Naive thymus-derived CD4-positive, alpha-beta T cell (primary cell): ENCODE measurements at places on chromosomes 3 and 15. TPM values are rescaled to one million over a fixed set of nuclear protein-coding genes. Genes with fewer than 3 reads are reported as not detected.

Gene VGLL3
- not detected for polyA plus RNA-seq

Gene SEMA5B
- not detected for polyA plus RNA-seq

Gene ST8SIA2
- not detected for polyA plus RNA-seq

Gene TUSC7
- not detected for polyA plus RNA-seq

DNA sequence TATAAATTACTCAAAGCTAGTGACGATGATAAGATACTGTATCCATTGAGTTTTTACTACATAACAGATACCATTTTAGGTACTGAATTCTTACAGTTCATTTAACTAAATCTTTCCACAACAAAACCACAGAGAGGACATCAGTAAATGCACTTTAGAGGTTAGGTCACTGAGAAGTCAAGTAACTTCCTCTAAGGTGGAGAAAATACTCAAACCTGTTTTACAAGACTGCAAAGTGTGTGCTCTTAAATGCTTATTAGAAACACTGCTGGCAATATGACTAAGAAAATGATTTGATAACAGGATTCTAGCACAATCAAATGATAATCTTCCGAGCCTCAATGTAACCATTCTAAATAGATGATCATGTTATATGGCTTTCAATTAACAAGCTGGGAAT, 99.4 kb downstream of the UBE3A start:
- no peak for DNase-seq

DNA sequence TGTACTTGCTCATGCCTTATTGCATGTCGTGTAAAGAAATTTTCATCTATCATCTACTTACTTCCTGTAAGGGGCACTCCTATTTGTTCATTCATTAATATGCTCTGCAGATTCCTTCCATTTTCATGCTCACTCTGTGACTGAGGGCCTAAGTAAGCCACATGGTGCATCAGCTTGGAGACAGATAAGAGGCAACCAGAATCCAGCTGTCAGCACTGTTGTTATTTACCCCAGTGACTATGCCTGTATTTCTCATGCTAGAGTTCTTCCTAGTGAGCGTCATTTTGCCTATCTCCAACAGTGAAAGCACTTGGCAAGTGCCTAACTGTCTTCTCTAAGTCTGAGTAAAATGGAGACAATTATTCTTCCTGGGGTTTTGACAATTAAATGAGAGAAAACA, 124.8 kb upstream of the ABI3BP start:
- DNase-seq: no peak

DNA sequence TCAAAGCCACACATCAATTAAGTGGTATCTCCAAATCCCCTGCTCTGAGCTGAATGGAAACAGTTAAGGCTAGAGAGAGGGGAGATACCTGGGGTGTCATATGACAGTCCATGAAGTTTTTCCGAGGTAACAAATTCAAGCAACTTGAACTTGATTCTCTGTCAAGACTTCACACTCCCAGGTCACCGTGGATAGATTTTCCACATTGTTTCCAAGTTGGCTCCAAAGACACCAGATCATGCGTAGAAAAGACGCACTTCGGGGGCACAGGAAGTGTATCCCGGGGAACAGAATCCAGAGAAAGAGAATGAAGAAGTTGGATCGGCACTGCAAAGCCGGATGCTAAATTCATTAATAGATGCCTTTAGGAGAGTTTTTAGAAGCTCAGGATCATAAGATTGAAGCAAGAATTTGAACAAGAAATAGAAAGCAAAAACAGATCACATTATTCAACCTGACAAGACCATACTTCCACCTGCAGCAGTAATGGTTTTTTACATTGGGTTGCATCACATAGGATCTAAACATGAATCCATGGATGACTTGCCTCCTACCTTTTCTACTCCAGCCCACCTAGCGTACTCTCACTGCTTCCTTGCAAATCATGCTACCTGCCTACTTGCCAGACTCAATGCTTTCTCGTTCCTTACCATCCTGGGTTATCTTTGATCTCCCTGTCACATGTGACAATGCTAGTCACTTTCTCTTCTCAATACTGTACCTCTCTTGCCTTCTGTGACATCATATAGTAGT, 253.0 kb upstream of the ADAMTS9 start:
- DNase-seq: no peak

GRCh38 chr3:145013931-145014330, 1042.3 kb downstream of the DIPK2A start:
- DNase-seq: no peak

DNA sequence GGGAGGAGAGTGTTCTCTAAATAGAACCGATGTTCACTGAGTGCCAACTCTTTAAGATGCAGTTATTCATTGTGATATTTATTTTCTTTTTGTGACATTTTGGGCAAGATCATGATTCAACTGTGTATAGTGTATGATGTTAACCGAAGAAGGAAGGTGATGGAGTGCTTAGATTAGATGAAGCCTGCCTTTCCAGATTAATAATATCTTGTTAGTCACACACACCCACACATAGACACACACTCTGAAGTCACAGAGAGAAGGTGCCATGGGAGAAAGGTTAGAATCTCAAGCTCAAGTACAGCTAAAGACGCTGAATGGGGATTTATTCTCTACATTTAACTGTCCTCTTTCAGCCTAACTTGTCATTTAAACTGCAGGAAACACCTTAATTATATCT, 77.0 kb downstream of the SLC9A9 start:
- no peak for DNase-seq

DNA sequence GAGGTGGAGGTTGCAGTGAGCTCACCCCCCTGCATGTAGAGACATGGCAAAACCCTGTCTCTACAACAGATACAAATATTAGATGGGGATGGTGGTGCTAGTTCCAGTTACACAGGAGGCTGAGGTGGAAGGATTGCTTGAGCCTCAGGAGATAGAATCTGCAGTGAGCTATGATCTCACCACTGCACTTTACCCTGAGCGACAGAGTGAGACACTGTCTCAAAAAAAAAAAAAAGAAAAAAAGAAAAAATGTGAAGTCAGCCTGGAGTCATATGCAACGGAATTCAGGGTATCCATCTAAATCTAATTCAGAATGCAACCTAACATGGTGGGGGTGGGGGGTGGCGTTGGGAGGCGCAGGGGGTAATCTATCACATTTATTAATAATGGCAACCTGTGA, 37.1 kb upstream of the NR2F2 start:
- DNase-seq: no peak

DNA sequence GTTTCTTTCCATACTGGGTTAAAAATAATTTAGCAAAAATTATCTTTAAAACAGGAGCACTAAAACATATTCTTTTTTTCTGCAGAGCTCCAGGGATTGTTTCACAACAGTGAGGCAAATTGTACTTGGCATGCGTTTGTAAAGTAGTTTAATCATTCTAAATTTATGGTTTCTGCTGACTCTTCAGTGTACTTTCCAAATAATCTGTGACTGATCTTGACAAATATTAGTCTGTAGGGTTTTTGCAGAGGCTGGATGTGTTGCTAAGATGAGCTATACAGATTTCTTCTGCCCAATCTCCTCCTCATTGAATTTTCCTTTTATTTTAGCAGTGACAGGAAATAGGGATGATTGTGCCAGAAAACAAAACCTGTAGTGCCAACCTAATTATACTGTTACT, 328.0 kb upstream of the MANF start:
- DNase-seq: no peak

DNA sequence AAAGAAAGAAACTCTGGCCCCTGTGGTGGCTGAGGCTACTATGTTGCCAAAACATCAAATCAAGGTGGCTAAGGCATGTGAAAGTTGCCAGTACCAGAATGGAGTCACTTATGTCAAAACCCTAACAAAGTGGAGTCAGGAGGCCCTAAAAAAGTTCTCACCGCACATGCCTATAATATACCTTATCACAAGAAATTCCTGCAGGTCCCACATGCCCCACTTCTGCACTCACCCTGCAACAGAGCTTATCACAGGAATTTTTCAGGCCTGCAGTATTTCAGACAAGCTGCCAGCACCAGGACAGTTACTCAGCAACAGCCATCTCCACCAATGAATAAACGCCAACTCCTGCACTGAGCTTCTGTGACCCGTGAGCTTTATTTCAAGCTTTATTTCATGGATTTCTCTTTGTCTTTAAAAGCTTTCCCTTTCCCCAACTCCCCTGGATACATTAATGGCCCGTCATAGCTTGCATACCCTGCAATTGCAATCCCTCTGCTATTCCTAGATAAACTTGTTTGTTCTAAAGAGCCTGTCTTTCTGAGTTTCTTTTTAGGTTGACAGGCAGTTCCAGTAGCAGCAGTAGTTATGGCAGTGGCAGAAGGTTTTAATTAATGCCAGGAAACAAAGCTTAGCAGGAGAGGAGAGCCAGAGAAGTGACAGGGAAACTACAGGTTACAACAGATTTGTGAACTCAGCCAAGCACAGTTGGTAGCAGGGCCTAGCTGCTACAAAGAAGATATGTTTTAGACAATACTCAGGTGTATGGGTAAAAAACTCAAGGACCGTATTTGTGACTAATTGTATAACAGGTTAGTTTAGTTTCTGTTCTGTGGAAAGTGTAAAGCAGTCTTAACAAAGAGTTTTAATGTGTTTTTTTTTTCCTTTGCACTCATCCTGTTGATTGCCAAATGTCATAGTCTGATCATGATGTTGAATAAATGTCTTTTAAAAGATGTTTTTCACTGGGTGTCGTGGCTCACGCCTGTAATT, 15.9 kb upstream of the TMEM42 start:
- DNase-seq: no peak

DNA sequence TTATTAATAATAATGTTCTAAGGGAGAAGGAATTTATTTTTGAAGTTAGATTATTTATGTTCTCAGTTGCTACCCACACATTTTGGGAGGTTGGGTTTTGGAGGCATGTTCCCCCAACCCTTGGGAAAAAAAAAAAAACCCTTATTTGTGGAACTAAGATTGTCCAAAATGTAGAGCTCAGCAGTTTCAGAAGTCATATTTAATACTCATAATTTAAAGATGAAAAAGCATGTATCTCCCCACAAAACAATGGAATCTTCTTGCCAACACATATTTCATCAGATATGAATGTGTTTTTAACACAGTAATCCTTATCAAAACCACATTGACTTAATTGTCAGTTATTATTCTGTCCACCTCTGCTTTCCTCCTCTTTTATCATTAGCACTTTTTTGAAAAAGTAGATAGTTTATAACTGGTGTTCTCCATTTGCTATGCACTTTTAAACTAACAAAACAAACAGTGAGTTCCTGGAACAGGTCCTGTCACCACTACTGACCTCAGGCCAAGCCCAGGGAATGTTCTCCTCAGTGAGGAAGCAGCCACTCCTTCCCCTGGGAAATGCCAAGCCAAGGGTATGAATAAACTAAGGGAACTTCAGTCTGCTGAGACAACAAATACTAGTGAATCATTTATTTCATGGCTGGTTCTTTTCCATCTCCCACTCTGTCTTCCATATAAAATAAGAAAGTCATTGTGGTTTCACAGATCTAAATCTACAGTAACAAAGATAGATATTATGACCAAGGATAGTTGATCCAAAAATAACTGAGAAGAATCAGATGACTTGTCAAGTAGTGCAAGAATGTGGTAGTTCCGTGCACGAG, 414.4 kb upstream of the ALCAM start:
- no peak for DNase-seq

DNA sequence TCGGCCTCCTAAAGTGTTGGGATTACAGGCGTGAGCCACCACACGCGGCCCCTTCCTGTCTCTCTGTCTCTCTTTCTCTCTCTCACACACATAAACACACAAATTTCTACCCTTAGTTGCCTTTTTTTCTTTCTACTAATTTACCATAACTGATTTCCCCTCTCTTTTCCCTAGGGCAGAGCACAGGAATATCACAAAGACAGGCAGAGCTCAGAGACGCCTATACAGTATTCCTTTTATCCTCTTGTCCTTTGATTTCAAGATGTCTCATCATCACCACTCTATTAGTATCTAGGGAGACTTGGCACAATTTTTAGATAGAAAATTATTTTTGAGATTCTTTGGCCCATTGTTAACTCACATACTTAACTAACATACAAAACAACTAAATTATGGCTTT, 25.8 kb upstream of the ST3GAL6 start:
- DNase-seq: no peak

GRCh38 chr3:130048726-130049125, 32.9 kb upstream of the ALG1L2 start:
- no peak for DNase-seq

- DNase-seq: no peak
Observed at GRCh38 chr3:194136519-194137007, 615 bp downstream of the HES1 start.

GRCh38 chr15:22888120-22888859, 49.8 kb downstream of the NIPA2 start:
- DNase-seq: no peak

- no peak for DNase-seq
Observed at GRCh38 chr3:172752651-172753050, 2.1 kb downstream of the ECT2 start.

DNA sequence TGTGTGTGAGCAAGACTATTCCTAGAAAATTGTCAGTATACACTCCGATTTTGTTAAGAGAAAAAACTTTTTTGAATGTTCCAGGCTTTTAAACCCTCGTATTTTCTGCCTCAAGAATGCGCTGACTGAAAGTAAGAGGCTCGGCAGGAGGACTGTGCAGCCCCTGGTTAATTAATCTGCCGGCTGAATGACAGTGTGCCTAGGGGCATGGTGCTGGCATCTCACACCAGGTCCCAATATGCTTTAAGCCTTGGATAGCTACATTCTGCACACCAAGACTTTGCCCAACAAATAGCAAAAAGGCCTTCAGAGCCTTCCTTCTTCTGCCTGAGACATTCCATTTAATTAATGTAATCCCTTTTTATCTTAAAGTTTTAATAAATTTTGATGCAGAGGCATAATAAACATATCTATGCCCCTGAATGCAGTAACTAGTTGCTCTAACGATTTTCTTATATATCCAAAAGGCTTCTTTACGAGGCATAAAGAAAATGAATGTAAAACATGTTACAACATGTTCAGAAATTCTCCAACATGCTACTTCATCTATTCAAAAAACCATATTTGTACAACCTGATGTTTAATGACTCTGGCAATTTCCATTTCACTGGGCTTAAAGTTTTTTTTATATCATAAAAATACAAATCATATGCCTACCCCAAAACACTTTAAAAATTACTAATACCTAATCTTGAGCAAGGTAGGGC, 37.9 kb downstream of the DPH6 start:
- no peak for DNase-seq

DNA sequence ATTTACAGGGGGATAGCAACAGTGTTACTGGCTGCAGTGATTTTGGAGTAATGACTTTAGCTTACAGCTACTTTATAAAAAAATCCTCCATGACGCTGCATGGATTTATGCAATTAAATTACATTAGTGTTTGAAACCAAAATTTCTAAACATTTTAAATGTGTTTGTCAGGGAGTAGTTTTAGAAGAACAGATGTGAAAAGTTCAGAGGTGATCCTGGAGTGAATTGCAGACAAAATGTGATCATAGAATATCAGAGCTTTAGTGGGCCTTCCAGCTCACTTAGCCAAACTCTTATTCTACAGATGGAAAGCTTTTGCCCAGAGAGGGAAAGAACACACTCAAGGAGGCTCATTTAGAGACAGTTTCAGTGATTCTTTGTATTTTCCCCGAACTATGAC, 376.3 kb downstream of the LPP start:
- DNase-seq: no peak

GRCh38 chr3:99325402-99325801, 313.0 kb upstream of the COL8A1 start:
- no peak for DNase-seq

GRCh38 chr3:15107075-15107947, 8.4 kb upstream of the RBSN start:
- no peak for DNase-seq
